CD4-positive, alpha-beta T cell (primary cell): ENCODE measurements at places on chromosomes 13 and 19. TPM values are rescaled to one million over a fixed set of nuclear protein-coding genes. Genes with fewer than 3 reads are reported as not detected.

- H3K4me3 ChIP-seq: no peak overlapping the region
- H3K27me3 ChIP-seq: no peaks in the 10 kb centered on the region
- H3K36me3 ChIP-seq: no peaks in the 10 kb centered on the region
- H3K4me1 ChIP-seq: peaks cover 60% of the 10 kb centered on the region
Measured at GRCh38 chr13:30156826-30157615, 150.3 kb downstream of the KATNAL1 start.

DNA sequence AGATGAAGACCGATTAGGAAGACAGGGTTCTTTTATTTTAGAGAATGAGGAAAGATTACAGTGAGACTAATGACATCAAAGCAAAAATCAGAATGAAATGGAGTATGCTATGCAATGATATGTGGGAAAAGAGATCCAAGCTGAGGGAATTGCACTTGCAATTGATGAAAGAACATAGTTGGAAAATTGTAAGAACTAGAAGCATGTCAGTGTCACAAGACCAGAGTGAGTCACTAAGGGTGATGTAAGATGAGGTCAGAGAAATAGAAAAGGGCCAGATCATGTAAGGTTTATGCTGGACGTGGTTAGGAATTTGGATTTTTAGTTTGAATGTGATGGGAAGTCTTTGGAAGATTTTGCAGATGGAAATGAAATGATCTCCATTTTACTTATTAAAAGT is 1937.3 kb downstream of the OLFM4 start:
- DNase-seq: no peak
- no peaks in the 10 kb centered on the region for H3K4me1 ChIP-seq
- H3K36me3 ChIP-seq: no peaks in the 10 kb centered on the region
- no peak overlapping the region for H3K27ac ChIP-seq

DNA sequence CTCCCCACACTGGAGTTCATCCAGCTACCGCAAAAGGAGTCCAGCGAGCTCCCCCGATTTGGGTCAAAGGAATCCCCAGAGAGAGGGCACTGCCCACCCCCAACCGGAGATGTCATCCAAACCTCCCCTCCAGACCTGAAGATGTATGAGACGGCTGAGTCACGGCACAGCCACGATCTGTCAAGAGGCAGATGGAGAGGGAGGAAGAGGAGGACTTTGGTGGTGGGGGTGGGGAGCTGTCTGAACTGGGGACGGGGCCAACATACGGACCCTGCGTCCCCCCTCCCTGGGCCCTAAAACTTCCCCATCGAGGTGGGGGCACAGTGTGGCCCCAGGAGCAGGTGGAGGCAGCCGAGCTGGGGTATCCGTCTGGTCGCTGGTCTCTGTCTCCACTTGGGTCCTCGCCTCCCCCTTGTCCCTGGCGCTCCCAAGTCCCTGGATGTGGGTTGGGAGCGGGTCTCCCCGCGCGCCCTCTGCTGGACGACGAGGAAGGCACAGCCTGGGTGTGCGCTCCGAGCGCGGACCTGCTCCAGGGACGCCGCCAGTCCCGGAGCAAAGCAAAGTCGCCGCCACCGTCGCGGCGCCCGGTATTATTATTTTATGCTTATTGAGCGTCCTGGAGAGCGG is 3.8 kb downstream of the PDE4A start:
- no peaks in the 10 kb centered on the region for H3K36me3 ChIP-seq
- DNase-seq: peak; percentile 78
- H3K4me1 ChIP-seq: peaks cover 80% of the 10 kb centered on the region
- H3K27me3 ChIP-seq: peaks cover 60% of the 10 kb centered on the region

The ASF1B gene
- total RNA-seq: 0.77 TPM

The B3GNT3 gene
- total RNA-seq: 0.39 TPM

The CBY2 gene
- not detected for total RNA-seq

The ONECUT3 gene
- total RNA-seq: not detected
